NCI-H2029 treated with DMSO at 0.1 percent for 48 hours (cell line): ENCODE measurements at places on chromosomes 13 and 19.

GRCh38 chr19:18254546-18255503 is 19.4 kb downstream of the IQCN start:
- no peak for DNase-seq

- DNase-seq, result no peak
Observed at GRCh38 chr19:33458171-33458633, 63.4 kb downstream of the PEPD start.

GRCh38 chr19:39424934-39425333 is 10.8 kb downstream of the RPS16 start:
- no peak for DNase-seq

- no peak for DNase-seq
Observed at GRCh38 chr13:46881621-46882020, 15.2 kb downstream of the HTR2A start.

DNA sequence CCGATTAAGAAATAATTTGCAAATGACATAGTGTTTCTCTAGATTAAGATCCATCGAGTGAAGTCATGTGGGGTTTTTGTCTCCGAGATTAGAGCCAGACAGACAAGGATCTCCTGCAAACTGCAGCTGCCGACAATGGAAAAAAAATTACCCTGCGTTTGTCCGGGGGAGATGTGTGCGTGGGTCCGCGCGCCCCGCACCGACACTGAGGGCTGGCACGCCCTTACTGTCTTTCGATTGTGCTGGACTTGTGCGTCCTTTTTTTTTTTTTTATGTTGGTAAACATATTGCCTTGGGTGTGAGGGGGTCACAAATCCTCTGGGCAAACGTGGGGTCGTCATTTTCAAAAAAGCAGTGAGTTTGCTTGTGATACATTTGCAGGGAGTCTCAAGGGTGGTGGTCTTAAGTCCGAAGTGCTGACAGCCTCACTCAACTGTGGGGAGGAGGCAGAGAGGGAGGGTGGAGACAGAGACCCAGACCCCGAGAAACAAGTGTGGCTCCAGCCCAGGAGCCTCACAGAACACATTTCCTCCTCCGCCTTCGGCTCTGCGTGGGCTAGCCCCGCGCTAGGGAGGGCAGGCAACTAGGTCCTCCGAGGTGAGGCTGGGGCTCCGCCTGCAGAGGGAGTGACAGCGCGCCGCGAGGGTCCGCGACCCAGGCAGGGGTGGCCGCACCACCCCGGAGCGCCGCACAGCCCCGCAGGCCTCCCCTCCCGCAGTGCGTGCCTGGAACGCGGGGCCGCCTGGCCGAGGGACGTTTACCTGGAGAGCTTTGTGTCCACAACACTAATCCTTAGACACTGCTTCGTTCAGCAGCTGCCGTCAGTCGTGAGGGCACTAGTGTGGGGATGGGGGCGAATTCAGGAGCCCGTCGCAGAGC is 11.7 kb upstream of the SOX1 start:
- DNase-seq, result no peak

GRCh38 chr19:39218230-39219007 is 14.4 kb upstream of the SYCN start:
- no peak for DNase-seq

- no peak for DNase-seq
Observed at GRCh38 chr13:53028637-53029203, at the start of gene OLFM4. Gene OLFM4, plus strand, starts transcription at chr13:53028813. Its CDS starts 24 bp downstream, at chr13:53028837.

DNA sequence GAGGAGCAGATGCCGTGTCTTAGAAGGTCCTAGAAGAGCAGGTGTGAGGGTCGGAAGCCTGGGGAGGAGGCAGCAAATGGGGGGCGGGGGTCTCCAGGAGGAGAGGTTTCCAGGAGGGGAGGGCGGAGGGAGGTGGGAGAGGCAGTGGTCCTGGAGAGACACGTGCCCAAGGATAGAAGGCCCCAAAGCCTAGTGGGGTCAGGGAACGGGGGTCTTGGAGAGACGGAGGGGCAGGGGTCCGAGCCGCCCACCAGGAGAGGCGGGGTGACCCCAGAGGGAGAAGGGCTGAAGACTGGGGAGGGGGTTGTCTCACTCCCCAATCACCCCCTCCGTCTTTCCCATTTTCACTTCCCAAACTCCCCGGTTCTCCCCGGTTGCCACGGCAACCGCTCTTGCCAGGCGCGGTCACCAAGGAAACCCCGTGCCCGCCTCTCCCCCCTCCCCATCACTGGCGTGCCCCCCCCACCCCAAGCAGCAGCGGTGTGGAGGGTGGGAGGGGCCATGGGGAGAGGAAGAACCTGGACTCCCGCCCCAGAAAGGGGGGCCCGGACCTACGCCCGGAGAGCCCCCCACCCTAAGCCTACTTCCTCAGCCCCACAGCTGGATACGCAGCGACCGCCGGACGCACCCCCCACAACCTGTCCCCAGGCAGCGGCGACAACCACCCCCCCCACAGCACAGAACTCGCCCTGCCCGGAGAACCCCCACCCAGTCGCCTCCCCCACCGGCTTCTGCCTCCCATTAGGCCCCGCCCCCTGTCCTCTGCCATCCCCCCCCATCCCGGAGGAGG is 988 bp downstream of the LRRC4B start:
- no peak for DNase-seq

DNA sequence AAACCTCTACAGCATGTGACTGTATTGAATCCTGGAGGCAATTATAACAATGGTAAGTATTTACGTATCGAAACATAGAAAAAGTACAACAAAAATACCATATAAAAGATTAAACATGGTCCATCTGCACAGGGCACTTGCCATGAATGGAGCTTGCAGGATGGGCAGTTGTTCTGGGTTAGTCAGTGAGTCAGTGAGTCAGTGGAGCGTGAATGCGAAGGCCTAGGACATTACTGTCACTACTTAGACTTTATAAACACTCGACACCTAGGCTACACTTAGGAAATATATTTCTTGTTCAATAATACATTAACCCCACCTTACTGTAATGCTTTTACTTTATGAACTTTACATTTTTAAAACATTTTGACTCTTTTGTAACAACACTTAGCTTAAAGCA is 35.6 kb upstream of the TMTC4 start:
- DNase-seq, result no peak

- no peak for DNase-seq
Observed at GRCh38 chr19:2275588-2276428, 6.2 kb downstream of the PEAK3 start.

- no peak for DNase-seq
Observed at GRCh38 chr19:6062961-6063575, 47.2 kb downstream of the RFX2 start.

DNA sequence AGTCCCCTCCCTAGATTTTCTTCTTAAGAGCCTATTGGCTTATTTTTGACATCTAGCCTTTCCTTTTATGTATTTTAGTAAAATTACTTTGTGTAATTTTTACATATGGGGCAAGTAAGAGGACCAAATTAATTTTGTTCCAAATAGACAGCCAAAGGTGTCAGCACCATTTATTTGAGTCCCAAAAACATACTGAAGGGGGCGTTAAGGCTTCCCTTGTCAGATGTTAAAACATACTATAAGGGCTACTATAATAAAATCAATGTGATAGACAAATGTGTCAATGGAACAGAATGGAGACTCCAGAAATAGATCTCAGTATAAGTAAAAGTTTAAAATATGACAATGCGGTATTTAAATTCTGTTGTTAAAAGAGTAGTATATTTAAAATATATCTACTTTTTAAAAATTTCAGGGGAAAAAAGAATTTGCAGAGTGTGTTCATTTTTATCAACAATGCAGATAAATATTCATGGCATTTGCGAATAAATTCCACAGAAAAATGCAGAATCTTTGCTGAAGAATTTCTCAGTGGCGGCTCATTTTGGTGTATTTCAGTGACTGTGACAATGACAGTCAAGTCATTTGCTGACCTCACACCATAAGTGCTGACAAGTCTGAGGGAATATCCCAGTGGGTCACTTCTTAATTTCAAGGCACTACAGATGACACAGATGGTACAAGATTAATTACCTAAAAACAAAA is 133.7 kb downstream of the MTUS2 start:
- DNase-seq, result no peak

- DNase-seq, result no peak
Observed at GRCh38 chr13:49132479-49133002, 87.6 kb upstream of the MLNR start.

DNA sequence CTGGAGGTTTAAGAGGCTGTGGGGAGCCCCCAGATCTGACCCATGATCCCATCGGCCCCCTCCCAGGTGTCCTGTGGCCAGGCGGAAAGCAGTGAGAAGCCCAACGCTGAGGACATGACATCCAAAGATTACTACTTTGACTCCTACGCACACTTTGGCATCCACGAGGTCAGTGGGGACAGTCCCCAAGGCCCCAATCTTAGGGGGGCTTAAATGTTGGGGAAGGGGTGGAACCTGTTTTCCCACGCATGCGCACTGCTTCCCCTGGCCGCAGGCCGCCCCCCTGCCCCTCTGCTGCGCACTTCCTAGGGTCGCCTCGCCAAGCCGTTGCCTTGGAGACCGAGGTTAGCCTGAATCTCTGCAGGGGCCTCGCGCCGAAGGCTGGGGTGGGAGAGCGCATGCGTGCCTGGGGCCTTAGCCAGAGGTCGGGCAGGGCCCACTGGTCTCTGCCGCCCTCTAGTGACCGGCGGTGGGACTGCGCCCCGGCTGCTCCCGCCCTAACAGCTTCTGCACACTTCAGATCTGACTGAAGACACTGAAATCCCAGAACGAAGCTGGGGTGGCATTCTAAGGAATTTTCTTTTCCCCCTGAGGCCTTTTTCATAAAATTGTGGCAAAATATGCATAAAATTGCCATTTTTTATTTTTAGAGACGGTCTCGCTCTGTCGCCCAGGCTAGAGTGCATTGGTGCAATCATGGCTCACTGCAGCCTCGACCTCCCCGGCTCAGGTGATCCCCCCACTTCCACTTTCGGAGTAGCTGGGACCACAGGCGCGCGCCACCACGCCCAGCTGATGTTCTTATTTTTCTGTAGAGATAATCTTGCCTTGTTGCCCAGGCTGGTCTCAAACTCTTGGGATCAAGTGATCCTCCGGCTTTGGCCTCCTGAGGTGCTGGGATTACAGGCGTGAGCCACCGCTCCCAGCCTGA is 3.6 kb downstream of the PRMT1 start:
- peak; percentile 74 for DNase-seq

DNA sequence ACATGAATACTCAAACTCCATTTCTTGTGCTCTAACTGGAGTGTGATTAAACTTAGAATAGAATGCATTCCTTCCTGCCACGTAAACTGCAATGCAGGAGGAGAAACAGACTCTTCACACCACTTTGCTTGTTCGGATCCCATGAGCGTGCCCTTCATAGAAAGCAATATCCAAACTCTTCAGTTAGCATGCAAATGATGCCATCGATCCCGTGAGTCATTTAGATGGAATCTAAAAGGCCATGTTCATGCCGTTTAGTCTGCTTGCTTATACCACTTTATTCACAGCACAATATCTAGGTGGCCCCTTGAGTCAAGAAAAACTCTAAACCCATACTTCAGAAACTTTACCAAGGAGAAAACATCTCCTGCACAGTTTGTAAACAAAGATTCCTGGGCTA is 225.8 kb downstream of the OXGR1 start:
- DNase-seq, result no peak

DNA sequence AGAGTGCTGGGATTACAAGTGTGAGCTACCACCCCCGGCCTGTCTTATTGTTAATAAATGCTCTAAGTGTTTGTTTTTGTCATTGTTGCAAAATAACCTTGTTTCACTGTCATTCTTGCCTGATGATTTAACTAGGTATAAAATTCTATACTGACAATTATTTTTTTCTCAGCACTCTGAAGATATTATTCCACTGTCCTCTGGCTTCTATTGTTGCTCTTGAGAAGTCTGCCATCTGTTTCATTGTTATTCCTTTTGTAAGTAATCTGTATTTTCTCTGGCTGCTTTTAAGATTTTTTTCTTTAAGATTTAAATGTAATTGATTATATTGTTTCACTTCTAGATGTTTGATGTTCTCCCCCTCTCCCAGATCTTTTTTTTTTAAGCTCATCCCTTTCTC is 17.6 kb downstream of the ZNF420 start:
- DNase-seq, result no peak

DNA sequence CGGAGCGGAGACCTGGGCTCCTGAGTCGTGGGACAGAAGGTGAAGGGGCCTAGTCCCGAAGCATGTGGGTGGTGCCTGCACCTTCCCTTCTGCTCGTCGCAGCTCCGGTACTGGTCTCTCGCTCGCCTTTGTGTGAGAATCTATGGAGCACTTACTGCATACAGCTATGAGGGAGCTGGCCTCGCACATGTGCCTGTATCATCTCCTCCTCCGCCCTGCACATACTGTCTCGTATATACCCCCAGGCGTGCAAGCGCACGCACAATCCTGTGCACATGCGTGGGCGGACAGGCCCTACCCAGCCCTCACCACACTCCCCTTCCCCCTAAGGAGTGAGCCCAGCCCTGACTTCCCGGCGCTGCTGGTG is 8.7 kb downstream of the PIK3R2 start:
- no peak for DNase-seq

DNA sequence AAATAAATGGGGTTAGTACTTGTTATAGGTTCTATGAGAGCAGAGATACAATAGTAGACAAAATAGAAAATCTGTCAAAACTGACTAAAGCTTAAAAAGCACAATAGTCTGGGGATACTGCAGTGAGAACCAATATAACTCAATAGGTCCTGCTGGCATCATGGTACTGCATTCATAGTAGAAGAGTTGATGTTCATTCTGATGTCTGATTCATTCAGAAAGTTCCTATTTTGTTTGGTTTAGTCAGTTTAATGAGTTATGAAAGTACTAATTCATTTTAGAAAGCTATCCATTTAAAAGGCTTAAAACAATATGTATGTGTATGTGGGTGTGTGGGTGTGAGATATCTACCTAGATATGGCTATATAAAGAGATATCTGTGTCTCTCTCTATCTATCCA is 152.8 kb downstream of the LHFPL6 start:
- DNase-seq, result no peak

DNA sequence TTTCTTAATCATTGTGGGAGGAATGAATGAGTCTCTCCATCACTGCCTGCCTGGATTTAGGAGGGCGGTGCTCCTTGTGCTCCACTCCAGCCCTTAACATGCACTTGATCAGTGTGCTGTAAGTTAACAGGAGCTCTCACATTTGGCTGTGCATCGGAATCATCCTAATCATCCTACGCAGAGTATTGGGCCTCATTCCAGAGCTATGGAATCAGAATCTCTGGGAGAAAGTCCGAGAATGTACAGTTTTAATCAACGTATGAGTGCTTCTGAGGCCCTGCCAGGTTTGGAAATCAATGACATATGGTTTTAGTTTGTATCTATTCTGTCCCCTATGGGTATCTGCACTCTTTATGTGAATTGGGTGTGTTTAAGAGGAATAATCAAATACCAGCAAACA is 34.9 kb upstream of the DCLK1 start:
- DNase-seq, result no peak

DNA sequence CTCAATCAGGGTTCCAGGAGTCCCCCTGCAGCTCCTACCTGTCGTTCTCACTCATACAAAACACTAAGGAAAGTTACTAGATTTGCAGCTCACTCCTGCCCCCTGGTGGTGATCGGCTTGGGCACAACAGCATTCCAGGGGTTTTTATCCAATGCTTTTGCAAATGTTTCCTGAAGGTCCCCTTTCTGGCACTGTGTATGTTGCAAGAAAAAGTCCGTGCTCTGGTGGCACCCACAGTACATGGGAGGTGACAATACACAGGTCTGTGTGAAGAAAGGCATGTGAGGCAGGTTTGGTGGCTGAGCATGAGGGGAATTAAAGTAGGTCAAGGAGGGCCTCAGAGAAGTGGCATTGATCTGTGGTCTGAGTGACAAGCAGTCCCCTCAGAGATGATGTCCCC is 8.6 kb upstream of the TYK2 start:
- peak; percentile 74 for DNase-seq
